ENCODE measurements at places on chromosomes 2 and 18.

GRCh38 chr18:61988100-61988499 lies 95.3 kb upstream of the RNF152 start:
- DNase-seq = no peak

- DNase-seq = no peak
Measured at GRCh38 chr18:498931-499775, 1.3 kb downstream of the COLEC12 start.

DNA sequence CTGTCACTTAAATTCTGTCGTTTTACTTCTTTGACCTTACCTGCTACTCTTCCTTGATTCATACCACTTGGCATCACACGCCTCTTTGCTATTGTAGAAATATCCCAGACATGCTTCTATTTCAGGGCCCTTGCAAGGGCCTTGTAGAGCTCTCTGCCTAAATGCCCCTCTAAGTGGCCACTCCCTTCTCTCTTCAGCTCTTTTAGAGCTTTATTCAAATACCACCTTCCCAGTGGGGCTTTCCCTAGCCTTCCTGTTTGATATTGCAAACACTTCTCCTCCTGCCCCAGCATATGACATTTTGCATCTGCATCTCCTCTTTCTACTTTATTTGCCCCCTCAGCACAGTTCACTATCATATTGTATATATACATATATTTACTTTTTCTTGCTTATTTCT lies 54.0 kb downstream of the PELI1 start:
- DNase-seq = no peak

DNA sequence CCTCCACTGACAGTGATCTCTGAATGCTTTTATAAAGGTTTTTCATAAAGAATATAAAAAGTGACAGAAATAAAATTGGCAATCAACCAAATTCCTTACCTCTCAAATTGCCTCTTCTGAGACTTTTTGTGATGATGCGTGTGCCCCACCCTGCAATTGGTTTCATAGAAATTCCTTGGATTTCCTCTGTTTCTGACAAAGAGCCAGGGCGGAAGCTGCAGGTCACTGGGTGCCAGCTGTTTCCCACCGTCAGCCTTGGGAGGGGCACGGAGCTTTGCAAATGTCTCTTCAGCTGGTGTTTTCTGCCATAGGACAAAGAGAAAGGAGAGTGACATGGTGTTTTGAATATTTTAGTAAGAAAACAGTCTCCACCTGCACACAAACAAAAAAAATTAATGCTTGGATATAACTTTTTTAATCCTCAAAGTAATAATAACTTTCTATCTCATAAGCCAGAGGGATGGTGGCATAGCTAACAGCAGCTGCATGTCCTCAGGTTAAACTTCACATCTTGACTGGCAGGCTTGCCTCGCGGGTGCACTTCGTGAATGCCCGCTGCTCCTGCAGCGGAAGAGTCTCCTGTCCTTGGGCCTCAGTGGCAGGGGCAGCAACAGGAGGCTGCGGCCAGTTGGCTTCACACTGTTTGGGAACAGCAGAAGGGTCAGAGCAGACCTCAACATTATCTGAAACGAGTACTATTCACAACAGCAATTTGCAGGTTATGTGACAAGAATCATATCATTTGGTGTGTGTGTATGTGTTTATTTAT lies 24.7 kb downstream of the AGAP1 start:
- no peak for DNase-seq

GRCh38 chr18:7889515-7889914 lies 322.4 kb downstream of the PTPRM start:
- no peak for DNase-seq

Data from AG04450 (cell line).